ENCODE measurements at places on chromosomes 2 and 18.

DNA sequence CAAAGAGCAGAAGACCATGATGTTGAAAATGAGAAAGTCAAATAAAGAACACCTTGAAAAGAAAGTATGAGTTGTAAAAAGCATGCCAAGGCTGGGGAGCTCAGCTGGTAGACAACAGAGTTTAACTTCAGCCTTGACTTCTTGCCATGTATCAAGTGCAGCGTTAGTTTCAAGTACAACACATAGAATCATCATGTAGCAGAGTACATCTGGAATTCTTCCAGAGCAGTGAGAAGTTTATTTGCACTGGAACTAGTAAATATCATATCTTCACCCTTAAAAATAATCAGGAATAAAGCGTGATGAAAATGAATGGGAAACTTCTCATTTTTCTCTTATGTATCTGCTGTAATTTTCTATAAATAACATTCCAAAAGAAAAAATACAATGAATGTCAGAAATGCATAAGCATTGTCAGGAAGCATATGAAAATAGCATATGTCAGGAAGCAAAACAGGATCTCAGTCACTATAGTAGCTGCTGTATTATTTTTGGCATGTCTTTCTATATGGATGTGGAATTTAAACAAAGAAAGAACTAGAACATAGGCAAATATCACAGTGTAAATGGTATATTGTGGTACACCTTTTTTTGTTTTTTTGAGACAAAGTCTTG lies 10.1 kb upstream of the SULT1C4 start:
- DNase-seq: peak; percentile 57

DNA sequence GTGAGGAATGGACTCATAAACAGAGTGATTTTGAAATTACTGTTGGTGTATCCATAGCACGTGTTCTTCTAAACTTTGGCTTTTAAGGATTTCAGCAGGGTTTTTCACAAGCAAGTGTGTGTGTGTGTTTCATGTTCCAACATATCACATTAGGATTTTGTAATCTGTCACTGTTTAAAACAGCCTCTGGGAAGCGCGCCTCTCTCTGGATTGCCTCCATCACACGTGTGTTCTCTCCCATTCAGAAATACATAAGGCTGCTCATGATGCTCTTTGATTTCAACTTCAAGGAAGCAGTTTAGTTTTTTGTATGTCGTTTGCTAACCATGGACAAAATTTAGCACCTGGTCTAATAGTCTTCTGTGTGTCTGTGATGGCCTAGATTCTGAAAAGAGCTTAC lies 370.4 kb downstream of the MTX2 start:
- peak; percentile 44 for DNase-seq

- DNase-seq: peak; percentile 33
These were observed 81.4 kb downstream of the TGOLN2 start for GRCh38 chr2:85246348-85246747.

DNA sequence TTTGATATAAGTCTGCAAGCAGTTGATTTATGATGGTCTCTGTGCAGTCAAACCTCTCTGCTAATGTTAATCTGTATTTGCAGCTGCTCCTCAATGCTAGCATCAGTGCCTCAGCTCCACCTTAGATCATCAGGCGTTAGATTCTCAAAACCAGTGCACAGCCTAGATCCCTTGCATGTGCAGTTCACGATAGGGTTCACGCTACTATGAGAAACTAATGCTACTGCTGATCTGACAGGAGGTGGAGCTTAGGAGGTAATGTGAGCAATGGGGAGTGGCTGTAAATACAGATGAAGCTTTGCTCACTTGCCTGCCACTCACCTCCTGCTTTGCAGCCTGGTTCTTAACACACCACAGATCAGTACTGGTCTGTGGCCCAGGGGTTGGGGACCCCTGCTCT lies 18.4 kb downstream of the RBKS start:
- DNase-seq: no peak

GRCh38 chr2:138060301-138060635 lies 96.0 kb downstream of the HNMT start:
- peak; percentile 60 for DNase-seq

- peak; percentile 77 for DNase-seq
These were observed 5.6 kb downstream of the DTYMK start for GRCh38 chr2:241680827-241681599.

Data from fibroblast of skin of scalp (primary cell).